ENCODE measurements at places on chromosomes 7 and 10.

- no peak for DNase-seq
Measured at GRCh38 chr7:11141541-11141940, 167.9 kb downstream of the PHF14 start.

GRCh38 chr10:61286686-61287085 lies 166.5 kb downstream of the TMEM26 start:
- no peak for DNase-seq

DNA sequence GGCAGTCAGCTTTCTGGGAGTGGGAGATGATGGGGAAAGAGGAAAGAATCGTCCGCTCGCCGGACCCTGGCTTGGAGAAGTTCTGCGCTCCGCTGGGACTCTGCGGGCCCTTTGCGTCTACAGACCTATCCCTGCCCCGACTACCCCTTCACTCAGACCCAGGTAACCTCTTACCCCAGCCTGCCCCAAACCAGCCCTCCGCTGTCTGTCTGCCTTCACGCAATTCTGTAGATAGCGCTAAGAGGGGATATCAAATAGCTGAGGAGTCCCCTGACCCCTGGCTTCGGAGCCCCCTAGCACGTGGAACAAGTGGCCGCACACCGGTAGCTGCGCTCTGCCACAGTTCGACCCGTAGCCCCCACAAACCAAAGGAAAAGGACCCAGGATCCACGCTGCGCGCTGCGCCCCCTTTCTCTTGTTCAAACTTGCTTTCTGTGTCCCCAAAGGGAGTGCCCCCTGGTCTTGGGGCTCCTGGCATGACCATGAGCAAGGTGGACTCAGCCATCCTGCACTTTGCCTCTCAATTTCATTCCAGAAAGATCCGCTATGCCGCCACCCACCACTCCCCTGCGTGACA lies 7.0 kb downstream of the HOXA4 start:
- no peak for DNase-seq

DNA sequence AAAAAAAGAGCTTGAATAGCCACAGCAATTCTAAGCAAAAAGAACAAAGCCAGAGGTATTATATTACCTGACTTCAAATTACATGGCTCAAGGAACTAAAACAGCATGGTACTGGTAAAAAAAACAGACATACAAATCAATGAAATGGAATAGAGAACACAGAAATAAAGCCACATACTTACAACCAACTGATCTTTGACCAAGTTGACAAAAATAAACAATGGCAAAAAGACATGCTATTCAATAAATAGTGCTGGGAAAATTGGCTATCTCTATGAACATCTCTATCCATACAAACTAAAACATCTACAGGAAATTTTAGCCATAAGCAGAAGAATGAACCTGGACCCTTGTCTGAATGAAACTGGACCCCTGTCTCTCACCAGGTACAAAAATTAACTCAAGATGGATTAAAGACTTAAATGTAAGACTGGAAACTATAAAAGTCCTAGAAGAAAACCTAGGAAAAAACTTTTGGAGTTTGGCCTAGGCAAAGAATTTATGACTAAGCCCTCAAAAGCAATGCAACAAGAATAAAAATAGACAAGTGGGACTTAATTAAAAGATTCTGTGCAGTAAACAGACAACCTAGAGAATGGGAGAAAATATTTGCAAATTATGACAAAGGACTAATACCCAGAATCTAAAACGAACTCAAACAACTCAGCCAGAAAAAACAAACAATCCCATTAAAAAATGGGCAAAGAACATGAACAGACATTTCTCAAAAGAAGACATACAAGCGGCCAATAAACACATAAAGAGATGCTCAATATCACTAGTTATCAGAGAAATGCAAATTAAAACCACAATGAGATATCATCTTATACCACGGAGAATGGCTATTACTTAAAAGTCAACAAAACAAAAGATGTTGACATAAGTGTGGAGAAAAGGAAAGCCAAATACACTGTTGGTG lies 72.8 kb upstream of the DDC start:
- peak; percentile 25 for DNase-seq

DNA sequence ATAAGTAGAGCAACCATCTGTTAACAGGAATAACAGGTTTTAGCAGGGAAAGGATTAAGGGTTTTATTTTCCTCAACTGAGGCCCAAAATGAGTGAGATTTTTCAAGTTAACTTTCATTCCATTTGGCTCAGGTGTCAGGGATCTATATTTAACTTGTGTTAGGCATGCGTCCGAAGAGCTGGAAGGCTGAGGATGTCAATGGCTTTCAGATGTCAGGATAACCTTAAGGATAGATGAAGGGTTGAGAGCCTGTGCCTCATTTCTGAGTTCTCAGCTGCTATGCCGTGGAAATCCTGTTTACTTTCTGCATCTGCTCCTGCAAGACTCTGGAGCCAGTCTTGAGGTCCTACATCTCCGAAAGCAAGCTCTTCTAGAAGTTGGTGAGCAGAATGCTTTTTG lies 36.4 kb upstream of the CD36 start:
- no peak for DNase-seq

DNA sequence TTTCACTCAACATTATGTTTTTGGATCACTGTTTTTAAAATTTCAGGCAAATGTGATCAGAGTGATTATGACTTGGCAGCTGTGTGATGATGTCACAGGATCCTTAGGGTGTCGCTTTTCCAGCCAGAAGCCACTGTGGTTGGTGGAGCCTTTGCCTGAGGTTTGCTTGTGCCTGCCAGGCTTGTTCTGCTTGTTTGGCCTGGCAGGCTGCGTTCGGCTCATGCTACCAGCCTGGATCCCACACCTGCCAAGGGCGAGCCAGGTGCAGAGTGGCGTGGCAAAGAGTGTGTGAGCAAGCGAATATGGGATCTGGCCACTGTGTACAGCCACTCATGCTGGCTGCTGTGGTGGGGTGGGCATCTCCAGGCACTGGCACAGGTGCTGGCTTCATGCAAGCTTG lies 55.7 kb downstream of the ADK start:
- DNase-seq: peak; percentile 57

GRCh38 chr7:123645516-123645915 lies 10.2 kb upstream of the LMOD2 start:
- peak; percentile 79 for DNase-seq

- no peak for DNase-seq
Measured at GRCh38 chr7:11786186-11786585, 45.8 kb downstream of the THSD7A start.

GRCh38 chr7:10128748-10129147 lies 844.9 kb upstream of the PHF14 start:
- DNase-seq: no peak

- no peak for DNase-seq
Measured at GRCh38 chr10:1608851-1609647, 128.3 kb downstream of the ADARB2 start.

GRCh38 chr7:105890290-105890997 lies 14.0 kb upstream of the ATXN7L1 start:
- DNase-seq: peak; percentile 46

DNA sequence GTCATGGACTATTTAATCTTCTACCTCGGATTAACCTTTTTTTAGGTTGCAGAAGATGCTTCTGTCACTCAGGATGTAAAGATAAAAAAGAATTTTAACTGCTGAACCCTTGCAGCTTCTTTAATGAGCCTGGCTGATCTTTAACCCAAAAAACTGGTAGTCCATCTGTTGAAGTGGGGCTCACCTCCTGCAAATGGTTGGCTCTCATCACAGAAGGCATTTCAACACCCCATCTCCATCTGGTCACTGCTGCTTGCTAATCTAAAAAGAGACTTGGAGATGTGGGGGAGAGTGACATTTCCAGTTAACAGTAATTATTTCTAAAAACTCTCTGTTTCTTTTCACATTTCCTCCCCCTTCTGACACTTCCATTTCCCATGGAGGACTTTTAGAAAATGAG lies 208.6 kb downstream of the LHFPL3 start:
- no peak for DNase-seq

GRCh38 chr7:71991586-71991985 lies 420.6 kb downstream of the CALN1 start:
- DNase-seq: no peak

GRCh38 chr10:104260775-104261115 lies 6.1 kb downstream of the GSTO1 start:
- peak; percentile 65 for DNase-seq

DNA sequence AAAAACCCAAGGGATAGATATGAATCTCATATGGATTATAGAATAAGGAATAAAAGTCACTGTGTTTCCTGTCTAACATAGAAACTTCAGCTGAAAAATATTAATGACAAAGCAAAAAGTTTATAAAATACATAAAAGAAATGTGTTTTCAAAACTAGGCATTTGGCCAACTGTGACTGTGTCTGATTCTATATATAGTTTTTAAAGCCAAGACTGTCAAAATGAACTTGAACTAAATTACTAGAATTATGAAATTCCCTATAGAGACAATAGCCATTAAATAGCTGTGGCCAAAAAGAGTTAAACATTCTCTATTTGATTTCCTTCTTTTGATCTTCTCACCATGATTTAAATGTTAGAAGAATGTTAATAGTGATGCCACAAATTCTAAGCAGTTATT lies 311.2 kb upstream of the SEMA3D start:
- DNase-seq: no peak

DNA sequence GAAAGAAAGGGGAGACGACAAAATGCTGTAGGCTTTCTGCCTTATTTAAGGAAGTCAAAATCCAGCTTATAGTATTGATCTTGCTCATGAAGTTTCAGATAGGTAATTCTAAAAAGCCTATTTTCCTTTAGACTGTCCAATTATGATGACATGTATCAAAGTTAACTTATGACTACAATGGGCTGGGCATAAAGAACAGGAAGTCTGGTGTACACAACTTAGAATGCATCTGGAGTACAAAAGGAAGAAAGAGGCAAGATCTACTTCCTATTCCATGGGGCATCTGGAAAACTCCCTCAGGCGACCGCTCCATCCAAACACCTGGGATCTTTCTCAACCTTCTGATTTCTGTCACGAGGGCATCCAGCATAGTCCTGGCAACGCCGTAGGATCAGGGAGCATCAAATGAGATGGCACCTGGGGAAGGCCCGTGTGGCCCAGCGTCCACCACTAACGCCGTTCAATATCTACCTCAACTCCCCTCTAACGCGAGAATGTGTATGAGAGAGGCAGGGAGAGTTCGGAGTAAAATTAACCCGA lies 512 bp downstream of the FAM24B start:
- peak; percentile 36 for DNase-seq

DNA sequence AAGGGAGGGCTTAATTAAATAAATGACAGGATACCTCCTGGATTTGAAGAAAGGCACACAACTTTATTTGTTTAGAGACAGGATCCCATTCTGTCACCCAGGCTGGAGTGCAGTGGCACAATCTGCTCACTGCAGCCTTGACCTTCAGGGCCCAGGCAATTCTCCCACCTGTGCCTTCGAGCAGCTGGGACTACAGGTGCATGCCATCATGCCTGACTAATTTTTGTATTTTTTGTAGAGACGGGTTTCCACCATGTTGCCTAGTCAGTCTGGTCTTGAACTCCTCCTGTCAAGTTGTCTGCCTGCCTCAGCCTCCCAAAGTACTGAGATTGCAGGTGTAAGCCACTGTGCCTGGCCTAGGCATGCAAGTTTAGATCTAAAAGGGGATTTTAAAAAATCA lies 272.7 kb upstream of the MBL2 start:
- DNase-seq: no peak

GRCh38 chr7:142412551-142413193 lies 154.8 kb upstream of the PRSS58 start:
- DNase-seq: peak; percentile 86

- no peak for DNase-seq
Measured at GRCh38 chr7:16170671-16171070, 250.7 kb downstream of the CRPPA start.

DNA sequence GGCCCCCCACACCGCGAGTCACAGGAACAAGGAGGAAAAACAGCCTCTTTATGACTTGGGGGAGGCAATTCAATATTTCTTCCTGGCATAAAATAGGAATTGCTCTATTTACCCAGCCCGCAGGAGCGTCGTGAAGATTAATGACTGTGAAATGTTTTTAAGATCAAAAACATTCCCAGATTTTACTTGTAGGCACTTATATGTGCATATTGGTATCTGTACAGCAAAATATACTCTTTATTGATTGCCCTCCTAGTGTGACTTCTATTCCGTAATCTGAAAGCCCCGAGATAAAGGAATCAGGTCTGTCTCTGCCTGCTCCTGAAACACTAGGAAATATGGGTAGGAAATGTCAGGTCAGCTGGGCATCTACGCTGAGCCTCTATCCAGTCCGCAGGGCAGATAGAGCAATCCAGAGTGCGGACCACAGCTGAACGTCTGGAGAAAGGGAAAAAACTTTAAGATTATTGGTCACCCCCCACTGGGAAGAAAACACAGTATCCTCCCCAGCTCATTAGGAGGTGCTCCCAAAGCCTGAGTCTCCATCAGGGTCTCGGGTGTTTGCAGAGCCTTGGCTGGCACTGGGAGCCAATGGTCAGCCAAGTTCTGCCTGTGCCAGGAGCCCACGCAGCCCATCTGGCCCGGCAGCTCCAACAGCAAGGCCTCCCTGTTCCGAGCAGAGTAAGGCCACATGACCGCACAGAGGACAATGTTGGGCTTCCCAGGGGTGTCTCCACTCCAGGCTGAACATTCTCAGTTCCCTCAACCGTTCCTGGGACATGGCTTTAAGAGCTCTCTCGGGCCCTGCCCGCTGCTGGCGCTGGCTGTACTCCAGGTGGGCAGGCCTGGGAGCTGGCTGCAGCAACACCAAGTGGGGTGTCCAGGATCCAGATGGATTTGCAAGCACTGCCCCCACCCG lies 7.7 kb downstream of the CTBP2 start:
- no peak for DNase-seq

DNA sequence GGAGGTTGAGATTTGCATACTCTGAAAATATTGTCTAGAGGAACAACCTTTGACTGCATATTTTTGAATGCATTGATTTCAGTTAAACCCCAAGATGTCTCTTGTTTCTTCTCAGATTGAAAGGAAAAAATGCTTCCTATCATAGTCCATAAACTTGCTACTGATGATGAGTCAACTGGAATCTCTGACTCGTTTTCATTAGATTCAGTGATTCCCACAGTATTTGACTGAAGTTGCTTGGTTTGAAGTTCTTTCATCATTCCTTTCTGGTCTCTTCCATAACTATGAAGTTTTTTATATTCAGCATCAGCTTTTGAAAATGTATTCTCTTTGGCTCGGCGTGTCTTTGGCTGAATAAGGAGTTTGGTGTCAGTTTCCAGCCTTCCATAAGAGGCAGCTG lies 10.7 kb downstream of the PEX1 start:
- peak; percentile 33 for DNase-seq

GRCh38 chr7:117896339-117896738 lies 23.1 kb upstream of the CTTNBP2 start:
- no peak for DNase-seq

DNA sequence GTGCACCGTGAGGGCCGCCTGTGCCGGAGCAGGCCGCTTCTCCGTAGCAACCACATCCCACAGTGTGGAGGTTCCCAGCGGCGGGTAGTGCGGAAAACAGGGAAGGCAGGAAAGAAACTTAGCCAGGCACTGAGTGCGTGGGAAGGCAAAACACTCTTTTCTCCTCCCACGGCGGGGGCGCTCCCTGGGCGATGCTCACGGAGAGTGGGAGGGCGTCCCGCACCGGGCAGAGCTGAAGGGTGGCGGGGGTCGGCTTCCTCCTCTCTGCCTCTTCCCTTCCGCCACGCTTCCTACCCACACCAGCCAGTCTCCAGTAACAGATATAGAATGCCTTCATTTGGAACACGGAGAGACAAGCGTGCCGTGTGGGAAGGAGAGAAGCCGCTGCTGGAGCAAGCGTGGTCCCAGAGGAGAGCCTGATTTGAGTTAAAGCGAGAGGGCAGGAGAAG lies 252.5 kb downstream of the PAXIP1 start:
- DNase-seq: no peak

- no peak for DNase-seq
Measured at GRCh38 chr10:70964245-70964644, 75.9 kb upstream of the PCBD1 start.

Measured in LHCN-M2 (cell line).